Stimulated activated CD8-positive, alpha-beta memory T cell treated with anti-CD3 and anti-CD28 coated beads, Interleukin-4, amount 100 ng/mL, for 48 hours (primary cell): ENCODE measurements at places on chromosomes 2 and 18.

GRCh38 chr2:179275253-179276012 is 10.8 kb upstream of the SESTD1 start:
- DNase-seq: no peak

GRCh38 chr2:203238292-203238703 is 520 bp upstream of the CYP20A1 start:
- DNase-seq: no peak

DNA sequence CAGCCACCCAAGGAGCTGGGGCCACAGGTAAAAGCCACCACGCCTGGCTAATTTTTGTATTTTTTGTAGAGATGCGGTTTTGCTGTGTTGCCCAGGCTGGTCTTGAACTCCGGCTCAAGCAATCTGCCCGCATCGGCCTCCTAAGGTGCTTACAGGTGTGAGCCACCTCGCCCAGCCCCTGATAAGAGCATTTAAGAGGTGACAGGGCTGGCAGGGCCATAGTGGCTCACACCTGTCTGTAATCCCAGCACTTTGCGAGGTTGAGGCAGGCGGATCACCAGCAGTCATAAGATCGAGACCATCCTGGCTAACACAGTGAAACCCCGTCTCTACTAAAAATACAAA is 9.0 kb upstream of the CNNM3 start:
- no peak for DNase-seq

- DNase-seq: no peak
Observed at GRCh38 chr2:222445227-222445626, 20.9 kb downstream of the SGPP2 start.

GRCh38 chr2:216687646-216688045 is 7.7 kb downstream of the IGFBP5 start:
- peak; percentile 66 for DNase-seq

GRCh38 chr2:137437386-137437785 is 526.9 kb upstream of the HNMT start:
- no peak for DNase-seq

DNA sequence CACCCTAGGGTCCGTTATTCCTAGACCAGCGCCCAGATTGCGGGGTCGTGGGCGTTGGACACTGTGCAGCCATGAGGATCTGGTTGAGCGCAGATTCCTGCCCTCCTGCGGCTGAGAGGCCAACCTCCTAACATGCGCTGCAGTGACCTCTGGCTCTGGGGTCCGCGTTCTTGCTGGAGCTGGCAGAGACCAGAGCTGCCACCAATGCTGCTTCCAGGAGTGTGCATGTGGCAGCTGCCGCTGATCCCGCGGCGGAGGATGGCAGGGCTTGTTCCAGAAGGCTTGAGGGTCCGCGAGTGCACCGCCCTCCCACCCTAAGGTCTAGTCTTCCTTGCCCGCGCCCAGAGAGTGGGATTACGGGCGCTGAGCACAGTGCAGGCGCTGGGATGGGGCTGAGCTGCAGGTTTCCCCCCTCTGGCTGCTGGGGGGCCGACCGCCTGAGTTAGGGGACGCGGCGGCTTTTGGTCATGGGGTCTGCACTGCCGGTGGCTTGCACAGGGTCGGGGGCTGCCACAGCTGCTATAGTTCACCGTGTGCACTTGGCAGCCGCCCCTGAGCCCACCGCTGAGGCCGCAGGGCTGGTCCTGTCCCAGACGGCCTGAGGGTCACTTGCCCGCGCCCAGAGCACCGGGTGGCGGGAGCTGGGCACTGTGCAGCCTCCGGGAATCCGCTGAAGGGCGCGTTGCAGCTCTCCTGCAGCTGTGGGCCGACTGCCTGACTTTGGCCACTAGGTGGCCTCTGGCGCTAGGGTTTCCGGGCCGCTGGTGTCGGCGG is 145.9 kb downstream of the CCDC74A start:
- DNase-seq: peak; percentile 78

DNA sequence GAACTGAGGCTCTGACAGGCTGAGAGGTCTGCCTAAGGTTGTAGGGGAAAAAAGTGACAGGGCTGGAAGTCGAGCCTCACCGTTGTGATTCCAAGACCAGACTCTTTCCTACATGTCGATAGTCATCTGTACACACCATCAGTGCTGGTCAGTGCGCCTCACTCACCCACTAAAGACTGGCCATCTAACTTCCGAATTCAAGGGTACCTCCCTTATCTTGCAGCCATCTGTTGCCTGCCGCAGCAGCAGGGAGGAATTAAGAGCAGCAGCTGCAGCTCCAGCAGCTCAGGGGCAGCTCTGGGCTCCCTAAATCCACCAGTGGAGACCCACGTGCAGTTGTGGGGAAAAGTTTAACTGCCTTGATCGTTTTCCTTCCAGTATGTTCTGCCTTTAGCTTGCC is 32.6 kb upstream of the GPR39 start:
- no peak for DNase-seq

DNA sequence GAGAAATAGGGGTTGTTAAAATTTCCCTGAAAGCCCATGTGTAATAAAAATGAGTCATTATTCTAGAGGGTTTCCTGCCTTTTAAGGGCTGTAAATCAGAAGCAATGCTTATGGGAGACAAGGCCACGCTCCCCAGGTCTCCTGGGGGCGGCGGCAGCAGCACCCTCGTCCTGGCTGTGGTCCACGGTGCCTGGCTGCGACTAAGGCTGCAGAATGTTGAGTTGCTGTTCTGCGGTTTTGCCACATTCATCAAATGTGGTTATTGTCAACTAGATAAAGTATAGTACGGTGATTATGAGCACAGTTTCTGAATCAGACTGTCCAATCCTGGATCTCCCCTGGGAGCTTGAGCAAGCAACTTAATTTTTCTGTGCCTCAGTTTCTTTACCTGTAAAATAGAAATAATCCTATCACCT is 11.9 kb upstream of the AGFG1 start:
- peak; percentile 79 for DNase-seq

- no peak for DNase-seq
Observed at GRCh38 chr2:197281421-197281820, 29.2 kb downstream of the ANKRD44 start.

GRCh38 chr18:57542126-57542525 is 44.4 kb downstream of the FECH start:
- no peak for DNase-seq

- DNase-seq: no peak
Observed at GRCh38 chr2:82257796-82258555, 1953.4 kb upstream of the LRRTM1 start.

DNA sequence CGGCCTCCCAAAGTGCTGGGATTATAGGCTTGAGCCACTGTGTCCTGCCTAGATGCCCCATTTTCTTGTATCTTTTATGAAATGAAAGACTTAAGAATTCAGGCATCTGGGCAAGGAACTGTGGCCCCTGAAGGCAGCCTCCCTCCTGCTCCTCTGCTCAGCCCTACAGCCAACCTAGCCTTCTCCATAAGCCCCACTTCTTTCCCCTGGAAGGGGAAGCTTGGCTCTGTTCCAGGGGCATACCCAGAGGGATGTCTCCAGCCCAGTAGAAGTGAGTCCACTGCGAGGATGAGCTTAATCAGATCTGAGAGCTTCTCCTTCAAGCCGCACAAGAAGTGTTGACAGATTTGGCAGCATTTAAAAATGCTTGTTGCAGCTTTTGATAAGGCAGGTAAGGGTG is 39.7 kb downstream of the RHOB start:
- DNase-seq: no peak

GRCh38 chr2:154437104-154437503 is 261.4 kb upstream of the KCNJ3 start:
- no peak for DNase-seq

DNA sequence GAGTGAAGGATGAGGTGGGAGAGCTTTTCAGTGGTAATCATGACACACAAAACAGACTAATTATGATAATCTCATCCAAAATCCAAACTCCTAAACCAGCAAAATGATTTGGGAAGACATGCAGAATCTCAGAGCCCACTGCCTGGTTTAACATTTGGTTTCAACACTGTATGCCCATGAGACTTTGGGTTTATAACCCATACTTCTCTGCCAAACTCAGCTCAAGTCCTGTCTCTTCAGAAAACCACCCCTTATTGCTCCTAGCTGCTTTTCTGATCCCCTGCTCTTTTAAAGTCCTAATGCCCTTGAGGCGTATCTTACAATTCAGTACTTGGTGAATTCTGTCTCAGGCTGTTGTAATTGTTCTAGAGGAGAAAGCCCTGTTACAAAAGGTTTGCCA is 593.0 kb upstream of the ID2 start:
- DNase-seq: no peak

DNA sequence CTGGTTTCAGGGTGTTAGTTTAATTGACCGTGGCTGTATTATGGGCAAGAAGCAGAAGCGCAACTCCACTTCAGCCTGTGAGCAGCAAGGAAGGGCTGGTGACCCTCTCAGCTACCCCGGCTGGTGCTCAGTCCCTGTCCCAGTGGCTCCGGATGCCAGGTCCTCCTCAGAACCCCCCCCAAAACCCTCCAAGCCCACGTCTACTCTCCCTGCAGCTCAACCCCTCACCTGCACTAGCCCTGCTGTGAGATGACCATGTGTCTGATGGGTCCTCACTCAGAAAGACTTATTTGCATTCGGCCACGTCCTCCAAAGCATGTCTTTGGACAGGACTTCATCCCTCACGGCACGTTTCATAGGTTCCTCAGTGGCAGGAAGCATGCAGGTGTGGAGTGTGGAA is 119.7 kb upstream of the ALKAL2 start:
- no peak for DNase-seq

DNA sequence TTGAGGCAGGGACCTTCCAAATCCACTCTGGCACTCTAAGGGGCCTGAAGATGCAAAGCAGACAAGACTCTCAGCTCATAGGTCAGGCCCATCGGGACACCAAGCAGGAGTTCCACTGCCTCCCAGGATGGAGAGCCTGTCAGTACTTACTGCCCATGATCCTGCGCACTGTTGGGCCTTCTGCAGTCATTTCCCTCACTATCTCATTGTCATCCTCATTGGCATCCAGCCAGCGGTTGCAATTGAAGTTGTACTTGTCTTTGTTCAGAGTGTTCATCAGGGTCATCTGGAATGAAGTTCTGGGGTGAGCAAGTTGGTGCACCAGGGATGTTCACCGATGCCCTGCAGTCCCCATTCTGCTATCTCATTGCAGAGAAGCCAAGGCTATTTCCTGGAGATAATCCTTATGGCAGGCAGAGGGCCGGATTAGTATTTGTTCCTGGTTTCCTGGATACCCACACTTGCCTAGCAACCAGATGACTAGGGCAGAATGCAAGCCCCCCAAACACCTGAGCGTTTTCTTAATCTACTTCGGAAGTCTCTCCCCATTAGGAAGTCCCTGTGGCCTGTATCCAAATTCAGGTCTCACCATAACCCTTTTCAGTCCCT is 65.1 kb downstream of the LOXHD1 start:
- no peak for DNase-seq

DNA sequence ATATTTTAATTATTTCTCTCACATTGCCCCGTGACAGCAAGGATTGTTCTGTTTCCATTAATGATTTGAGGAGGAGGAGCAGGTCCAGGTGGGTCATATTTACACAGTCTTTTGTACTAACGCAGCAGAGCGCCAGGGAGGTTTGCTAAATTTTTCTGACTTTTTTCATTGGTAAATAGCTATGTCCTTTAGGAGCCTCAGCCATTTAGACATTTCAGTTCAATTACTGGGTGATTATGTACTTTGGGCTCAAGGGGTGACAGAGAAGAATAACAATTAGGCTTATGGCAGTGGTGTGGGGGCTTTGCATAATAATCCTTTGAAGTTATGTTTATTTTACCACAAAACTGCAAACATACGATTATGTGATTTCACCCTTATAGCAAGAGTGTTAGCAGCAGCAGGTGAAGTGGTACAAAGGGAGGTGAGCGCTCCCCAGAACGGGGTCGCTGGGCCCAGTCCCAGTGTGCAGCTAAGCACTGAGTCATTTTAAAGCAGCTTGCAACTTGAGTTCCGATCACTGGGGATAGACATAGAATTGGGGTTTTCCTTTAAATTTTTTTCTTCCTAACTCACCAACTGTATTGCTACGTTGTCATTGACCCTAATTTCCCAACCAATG is 80.3 kb downstream of the TSHZ1 start:
- DNase-seq: no peak

GRCh38 chr2:4831751-4832150 is 860.4 kb upstream of the SOX11 start:
- DNase-seq: no peak

- no peak for DNase-seq
Observed at GRCh38 chr2:218363736-218364135, 7.1 kb downstream of the CATIP start.

GRCh38 chr18:11791131-11791530 is 60.1 kb upstream of the CHMP1B start:
- no peak for DNase-seq

GRCh38 chr2:28457237-28457636 is 38.6 kb upstream of the PLB1 start:
- no peak for DNase-seq

DNA sequence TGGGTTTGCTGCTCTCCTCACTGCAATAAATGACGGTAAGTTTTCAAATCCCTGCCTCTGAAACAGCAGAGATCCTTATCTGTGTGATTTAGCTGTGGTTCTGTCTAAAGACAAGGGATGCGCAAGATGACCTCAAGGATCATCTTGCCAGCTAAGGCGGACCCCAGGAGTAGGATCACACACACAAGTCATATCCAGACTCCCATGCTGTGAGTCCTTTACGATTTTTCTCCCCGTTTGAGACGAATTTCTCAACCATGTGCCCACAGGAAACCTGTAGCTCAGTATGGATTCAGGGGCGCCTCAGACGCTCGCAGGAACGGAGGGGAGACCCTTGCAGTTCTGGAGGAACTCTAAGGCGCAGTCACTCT is 11.1 kb upstream of the DCTN1 start:
- DNase-seq: no peak

- peak; percentile 77 for DNase-seq
Observed at GRCh38 chr2:950080-950966, at the start of gene SNTG2. TSS of gene SNTG2 (plus strand) at chr2:950849. CDS start at chr2:950997, 148 bp downstream.

- no peak for DNase-seq
Observed at GRCh38 chr18:5286525-5286924, 9.0 kb downstream of the ZBTB14 start.

DNA sequence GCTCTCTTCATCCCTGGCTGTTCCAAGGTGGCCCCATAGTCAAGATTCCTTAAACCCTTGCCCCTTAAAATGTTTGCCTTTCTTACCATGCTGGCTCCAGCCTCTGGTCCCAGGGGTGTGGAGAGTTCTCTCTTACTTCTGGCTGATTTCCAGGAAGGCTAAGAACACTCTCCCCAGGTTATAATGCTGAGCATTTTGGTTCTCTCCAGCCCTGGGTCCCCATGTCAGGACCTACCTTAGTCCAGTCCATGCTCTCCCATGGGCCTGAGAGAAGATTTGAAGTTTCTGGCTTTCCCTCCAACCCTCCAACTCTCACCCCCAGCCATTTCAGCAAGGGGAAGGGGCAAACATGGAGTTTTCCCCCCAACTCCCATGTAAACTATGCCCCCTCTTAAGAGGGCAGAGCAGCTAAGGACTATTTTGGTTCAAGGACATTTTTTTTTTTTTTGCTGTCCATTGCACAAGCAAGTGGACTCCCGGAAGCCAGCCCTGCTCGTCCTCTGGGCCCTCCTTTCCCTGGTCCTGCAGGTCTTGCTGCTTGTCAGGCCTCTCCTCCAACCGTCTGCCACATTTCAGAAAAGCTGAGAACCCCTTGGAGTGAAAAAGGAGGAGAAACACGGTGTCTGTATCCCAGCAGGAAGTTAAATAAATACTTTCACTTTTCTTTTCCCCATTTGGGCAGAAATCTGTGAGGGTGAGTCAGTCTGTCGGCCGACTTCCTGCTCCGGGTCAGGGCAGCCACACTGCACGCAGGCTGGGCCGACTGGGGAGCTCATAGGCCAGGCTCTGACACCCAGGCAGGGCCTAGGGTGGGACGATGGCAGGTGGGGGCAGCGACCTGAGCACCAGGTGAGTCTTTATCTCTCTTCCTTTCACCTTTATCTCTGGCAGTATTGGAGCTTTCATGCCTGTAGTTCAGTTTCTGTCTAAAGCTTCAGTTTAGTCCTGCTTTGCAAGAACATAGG is at the start of gene SP140L:
SP140L (plus strand) TSS at position 741 of the 965 bp plus-strand sequence; CDS start at position 818, 77 bp downstream.
- DNase-seq: peak; percentile 84

- DNase-seq: no peak
Observed at GRCh38 chr2:23497536-23497935, 112.6 kb downstream of the KLHL29 start.
